ENCODE measurements at places on chromosomes 6 and 20.
A peak's percentile ranks its signal among the peaks of the same experiment; 100 is the strongest.

DNA sequence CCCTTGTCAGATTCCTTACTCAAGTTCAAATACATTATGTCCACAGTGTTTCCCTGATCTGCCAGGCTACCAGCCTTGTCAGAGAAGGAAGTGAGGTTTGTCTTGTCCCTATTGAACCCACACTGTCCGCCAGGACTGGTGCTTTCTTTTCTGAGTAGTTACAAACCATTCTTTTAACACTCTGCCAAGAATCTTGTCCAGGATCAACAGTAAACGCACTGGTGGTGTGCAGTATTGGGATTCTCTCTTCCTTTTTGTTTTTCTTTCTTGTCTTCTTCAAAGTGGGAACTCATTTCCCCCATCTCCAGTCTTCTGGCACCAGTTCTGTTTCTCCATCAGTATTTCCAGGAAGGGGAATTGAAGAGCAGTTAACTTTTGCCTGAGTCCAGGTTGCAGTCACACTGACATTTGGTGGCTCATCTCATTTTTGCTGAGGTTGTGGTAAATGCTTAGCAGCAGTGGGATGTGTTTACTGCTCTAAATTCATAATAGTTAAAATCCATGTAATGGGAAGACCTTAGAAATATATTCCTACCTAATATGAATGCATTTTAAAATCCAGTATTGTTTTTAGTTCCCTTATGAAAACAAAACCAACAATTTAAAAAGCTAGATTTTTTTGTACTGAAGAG lies 295.3 kb downstream of the PRL start:
- peak; percentile 39 for DNase-seq

- DNase-seq = peak; percentile 37
These were observed 82.1 kb downstream of the RFPL4B start for GRCh38 chr6:112429226-112429625.

DNA sequence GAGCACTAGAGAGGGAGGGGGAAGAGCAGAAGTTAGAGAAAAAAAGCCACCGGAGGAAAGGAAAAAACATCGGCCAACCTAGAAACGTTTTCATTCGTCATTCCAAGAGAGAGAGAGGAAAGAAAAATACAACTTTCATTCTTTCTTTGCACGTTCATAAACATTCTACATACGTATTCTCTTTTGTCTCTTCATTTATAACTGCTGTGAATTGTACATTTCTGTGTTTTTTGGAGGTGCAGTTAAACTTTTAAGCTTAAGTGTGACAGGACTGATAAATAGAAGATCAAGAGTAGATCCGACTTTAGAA lies 2.0 kb downstream of the ID4 start:
- no peak for DNase-seq

DNA sequence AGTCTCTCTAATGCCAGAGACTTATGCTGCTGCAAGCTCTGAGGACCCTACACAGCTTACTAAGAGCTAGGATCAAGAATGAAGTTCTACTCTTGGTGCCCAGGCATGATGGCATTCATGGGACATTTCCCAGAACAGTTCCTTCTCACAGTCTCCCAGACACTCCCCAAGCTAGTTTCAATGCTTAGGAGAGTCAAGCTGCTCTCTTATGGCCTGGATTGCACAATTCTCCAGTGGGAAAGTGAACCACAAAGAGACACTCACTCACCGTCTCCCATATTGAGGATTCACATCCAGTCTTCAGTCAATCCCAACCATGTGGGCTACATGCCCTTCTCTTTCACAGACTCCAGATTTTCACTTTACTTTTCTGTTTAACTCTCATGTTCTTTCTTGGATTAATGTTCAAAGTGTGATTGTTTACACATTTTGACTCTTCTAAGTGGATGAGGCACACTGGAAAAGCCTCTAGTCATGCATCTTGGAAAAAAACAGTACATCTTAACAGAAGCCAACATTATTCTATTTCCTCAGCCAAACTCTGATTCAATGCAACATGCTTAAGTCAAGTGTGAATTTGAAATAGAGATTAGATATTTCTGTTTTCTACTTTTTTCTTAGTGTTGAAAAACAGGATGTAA lies 447.8 kb upstream of the BTBD3 start:
- DNase-seq = no peak

GRCh38 chr6:49923826-49924225 lies 40.1 kb downstream of the DEFB114 start:
- no peak for DNase-seq

DNA sequence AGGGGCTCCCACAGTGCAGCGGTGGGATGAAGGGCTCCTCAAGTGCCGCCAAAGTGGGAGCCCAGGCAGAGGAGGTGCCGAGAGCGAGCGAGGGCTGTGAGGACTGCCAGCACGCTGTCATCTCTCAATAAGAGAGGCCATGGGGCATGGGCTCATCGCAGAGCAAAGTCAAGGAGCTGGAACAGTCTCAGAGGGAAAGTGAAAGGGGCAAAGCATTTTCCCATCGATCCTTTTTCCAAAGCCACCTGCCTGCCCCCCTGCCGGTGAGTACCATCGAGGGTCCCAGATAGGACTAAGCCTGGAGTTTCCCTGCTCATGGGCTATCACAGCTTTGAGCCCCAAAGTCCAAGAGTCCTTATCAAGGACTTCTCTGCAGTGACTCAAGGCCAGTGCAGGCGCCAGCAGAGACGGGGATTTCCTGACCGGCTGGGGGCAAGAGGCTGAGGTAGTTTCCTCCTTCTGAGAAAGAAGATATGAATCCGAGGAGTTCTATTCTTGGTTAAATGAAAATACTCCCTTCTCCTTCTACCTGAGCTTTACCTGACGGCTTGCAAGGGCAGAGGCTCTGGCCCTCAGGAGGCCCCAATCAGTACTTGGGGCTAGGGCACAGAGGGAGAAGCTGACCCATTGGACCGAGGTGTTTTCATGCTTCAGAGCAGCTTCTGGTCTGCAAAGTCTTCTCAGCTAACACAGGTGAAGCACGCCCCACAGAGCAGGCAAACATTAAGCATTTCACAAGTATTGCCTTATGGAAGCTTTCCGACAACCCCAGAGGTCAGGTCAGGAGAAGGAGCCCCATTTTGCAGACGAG lies 22.6 kb downstream of the ETV7 start:
- DNase-seq = no peak

GRCh38 chr6:4009486-4009885 lies 69.5 kb downstream of the FAM217A start:
- no peak for DNase-seq

Data from fibroblast of skin of back (primary cell).